Activated T-helper 1 cell treated with anti-CD3 and anti-CD28 coated beads, Interleukin-2, amount 50 U/mL, for 16 hours (primary cell): ENCODE measurements at places on chromosomes 1 and 21.

GRCh38 chr1:84721152-84721551, 30.9 kb upstream of the SSX2IP start:
- no peak for DNase-seq

GRCh38 chr1:17023102-17023501, 11.4 kb upstream of the ATP13A2 start:
- no peak for DNase-seq

DNA sequence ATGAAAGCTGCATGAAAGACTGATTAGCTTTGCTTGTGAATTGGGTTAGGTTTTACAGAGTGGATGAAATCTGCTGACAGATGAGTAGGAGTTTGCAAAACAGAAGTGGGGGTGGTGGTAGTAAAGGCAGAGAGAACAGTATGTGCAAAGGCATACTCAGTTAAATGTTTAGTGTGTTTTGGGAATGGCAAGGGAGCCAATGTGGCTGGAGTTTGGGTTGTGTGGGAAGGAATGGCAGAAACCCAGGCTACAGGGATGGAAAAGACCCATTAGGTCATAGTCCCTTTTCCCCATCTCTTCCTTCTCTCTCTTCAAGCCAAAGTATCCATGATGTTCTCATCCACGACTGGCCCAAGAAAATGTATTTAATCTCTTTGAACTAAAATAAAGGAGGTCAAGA, 362.2 kb upstream of the LYPLAL1 start:
- DNase-seq: no peak

DNA sequence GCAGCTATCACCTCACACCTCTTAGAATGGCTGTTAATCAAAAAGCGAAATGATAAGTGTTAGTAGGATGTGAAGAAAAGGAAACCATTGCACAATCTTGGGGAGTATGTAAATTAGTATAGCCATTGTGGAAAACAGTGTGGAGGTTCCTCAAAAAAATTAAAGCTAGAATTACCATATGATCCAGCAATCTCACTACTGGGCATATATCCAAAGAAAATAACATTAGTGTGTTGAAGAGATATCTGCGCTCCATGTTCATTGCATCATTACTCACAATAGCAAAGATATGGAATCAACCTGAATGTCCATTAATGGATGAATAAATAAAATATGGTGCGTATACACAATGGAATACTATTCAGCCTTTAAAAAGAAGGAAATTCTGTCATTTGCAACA, 68.9 kb downstream of the SNRPE start:
- DNase-seq: no peak

DNA sequence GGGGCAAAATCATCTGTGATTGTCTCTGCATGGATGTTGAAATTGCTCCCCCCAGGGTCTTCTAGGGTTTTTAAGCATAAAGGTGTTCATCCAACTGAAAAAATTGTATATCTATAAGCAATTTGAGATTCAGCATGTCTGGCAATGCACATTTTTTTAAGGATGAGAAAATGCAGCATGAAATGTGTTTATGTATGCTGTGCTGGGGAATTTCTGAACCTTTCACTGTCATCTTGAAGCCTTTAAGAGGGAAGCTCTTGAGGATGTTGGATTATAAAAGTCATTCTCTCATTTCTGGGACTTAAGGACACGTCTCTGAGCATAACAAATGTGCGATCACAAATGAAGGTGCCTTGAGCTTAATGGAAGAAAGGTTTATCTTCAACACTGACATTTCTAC, 9.4 kb downstream of the OVAAL start:
- DNase-seq: no peak

GRCh38 chr1:55048453-55049270, 9.3 kb downstream of the PCSK9 start:
- no peak for DNase-seq
